Pulmonary artery endothelial cell (primary cell): ENCODE measurements at places on chromosomes 16 and 17. TPM values are rescaled to one million over a fixed set of nuclear protein-coding genes. Genes with fewer than 3 reads are reported as not detected.

SDR42E2 gene
- 0.07 TPM in 1 of 2 replicates, not detected in the other for total RNA-seq

SCGB1C2 gene
- not detected in 2 replicates for total RNA-seq

DNA sequence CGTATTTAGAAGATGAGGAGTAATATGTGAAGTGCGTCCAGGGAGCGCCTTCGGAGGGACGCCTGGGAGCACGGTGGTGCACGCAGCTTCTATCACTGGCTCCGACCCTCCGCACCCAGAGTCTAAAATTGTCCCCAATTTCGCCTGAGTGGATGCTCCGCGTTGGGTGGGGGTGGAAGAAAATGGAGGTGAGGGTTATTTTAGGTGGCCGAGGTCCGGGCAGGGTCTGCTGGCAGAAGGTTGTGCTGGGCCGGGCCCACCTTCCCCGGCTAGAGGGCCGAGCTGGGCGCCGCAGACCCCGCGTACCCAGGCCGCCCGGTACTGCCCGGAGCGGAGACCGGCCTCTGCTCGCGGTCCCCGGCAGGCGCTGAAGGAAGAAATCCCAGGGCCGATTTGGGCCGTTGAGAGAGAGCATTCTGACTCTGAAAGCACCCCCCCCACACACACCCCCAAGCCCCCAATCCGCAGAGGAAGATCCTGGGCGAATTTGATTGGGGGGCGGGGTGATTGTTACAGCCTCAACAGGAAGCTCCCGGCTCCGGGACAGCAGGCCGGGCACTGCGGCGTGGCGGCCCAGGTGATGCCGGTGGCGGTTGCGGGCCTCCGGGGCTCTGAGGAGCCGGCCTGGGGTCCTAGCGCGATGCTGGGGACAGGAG is 3.0 kb downstream of the BAHCC1 start:
- DNase-seq, result no peak

DNA sequence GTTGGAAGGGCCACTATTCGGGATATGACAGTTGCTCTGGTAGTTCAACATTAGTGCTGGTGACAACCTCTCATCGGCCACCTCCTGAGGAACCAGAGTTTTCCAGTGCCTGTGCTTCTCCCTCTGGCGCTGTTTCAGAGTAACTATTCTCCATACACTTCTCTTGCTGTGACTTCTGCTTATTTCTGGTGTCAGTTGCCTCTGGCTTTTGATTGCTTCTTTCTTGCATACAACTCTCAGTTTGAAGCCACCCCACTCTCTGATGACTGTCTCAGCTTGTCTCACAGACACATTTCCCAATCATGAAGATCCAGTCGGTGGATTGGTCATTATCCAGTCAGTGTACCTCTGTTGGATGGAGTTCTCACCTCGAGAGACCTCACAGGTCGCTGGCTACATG is 3.4 kb upstream of the TM4SF5 start:
- DNase-seq, result no peak

DNA sequence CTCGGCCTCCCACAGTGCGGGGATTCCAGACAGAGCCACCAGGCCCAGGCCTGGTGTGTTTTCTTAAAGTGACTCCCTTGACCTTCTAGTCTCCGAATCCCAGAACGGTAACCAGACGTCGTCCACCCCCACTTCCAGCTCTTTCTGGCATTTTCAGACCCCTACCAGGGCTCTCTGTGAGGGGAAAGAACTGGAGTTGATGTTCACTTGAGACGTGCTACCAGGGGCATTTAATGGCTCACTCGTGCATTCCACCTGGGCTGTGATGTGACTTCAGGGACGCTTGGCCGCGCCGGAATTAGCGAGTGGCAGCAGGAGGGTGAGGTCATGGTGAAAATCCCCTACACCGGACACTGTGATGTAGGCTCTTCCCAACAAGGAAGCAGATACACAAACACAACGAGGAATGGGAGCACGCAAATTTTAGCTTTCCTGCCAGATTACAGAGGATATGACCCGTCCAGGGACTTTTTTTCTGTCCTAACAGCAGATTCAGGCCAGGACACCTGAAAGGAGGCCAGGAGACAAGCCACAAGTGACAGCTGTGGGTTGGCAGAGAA is 1.1 kb upstream of the GNA13 start:
- DNase-seq, result no peak

GRCh38 chr17:44464037-44464436 is 39.2 kb downstream of the GPATCH8 start:
- DNase-seq, result no peak

DNA sequence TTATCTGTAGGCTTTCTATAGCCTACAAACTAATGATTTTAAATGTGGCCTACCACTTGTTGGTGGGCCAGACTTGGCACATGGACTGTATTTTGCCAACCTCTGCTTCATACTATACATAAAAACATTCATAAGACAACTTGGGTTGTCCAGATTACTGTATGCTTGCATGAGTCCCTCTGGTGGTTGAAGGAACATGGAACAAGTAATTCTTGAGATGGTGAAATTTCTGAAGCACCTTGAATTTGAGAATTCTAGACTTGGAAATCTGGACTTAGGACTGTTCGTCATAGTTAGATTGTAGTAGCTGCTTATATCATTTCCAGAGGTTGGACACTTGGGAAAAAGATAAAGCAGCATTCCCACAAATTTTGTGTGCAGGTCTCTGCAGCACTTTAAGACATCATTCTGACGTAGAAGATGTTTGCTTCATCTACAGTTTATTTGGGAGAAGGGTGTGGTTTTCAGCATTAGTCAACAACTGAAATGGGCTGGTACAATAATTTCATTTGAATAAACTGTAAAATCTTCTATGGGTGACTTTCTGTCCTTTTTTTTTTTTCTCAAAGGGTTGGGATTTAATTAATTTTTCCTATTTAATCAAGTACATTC is 31.2 kb downstream of the NFATC3 start:
- no peak for DNase-seq

- no peak for DNase-seq
Measured at GRCh38 chr17:68029512-68030215, 5.9 kb upstream of the KPNA2 start.

GRCh38 chr17:77281122-77281903 is 140.5 kb downstream of the SEC14L1 start:
- no peak for DNase-seq

- DNase-seq, result no peak
Measured at GRCh38 chr17:75614006-75614405, 19.2 kb upstream of the SMIM5 start.

DNA sequence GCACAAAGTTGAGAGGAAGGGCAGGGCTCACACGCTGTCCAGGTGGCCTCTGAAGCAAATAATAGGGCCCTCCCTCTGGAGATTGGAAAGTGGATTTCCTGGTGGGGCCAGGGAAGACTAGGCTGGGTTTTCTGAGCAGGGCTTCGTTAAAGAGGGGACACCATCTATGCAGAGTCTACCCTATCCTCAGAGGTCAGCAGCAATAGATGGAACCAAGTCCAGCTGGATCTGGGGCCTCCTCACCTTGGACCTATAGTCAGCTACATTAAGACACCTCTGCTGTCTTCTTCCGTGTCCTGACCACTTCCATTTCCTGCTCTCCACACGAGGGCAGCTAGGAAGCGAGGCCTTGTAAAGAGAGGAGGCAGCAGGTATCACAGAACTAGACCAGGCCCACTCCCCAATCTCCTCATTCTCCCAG is 14.7 kb upstream of the ST6GALNAC1 start:
- no peak for DNase-seq

DNA sequence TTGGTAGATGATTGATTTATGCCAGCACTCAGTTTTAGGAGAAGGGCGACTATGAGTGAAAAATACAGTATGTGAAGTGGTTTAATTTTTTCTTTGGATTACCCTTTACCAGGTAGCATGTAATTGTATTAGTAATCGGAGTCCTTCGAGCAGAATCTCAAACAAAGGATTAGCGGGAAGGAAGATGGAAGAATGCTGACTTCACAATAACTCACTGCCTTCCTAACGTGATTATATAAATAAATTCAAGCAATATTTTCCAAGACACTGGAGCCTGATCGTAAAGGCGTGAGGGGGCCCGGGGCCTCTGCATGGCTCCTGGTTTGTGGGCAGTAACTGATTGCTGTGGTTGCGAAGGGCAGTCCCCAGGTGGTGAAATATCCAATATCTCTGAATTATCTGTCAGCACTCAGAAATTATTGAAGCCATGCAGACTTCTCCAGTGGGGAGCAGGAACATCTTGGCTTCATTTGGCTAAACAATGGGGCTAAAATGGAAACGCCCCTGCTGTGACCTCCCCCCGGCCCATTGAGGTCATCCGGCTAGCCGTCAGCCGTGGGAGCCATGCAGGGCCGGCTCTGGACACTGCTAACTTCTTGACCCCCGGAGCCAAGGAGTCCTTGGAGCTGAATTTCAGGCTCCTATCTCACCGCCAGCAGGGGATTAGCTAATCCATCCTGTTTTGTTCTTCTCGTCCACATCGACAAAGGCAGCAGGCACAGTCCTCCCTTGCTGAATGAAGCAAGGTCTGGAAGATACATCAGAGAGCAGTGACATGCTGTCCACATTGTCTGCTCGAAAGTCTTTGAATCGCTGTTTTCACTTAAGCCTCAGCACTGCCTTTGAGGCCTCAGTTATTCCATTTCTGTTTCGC is 295.9 kb upstream of the N4BP1 start:
- DNase-seq, result no peak

DNA sequence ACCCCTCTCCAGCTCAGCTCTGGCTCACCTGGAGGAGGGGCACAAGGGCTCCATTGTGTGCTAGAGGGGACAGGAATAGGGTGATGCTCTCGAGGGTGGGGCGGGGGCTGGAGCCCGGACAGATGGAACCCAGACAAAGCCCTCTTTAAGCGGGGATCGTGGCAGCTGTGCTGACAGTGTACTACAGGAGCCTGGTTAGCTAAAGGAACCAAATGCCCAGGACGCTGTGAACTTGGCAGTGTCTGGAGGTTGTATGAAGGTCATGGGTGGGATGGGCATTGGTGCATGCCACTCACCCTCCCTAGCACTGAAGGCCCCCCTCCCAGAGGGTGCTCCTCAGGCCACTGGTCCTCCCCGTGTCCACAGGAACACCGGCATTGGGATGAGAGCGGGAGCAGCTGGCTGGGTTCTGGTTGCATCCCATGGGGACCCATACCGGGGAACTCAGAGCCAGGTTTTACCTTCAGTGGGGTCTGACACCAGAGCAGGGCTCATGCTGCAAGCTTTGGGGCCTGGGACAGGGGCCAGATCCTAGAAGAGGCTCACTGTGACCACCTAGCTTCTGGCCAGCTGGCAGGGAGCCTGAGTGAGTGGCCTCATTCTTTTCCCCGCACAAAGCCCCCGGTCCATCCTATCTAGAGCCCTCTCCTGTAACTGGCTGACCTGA is 11.9 kb downstream of the KIF19 start:
- no peak for DNase-seq

GRCh38 chr16:75106351-75107274 is 10.0 kb downstream of the LDHD start:
- no peak for DNase-seq

DNA sequence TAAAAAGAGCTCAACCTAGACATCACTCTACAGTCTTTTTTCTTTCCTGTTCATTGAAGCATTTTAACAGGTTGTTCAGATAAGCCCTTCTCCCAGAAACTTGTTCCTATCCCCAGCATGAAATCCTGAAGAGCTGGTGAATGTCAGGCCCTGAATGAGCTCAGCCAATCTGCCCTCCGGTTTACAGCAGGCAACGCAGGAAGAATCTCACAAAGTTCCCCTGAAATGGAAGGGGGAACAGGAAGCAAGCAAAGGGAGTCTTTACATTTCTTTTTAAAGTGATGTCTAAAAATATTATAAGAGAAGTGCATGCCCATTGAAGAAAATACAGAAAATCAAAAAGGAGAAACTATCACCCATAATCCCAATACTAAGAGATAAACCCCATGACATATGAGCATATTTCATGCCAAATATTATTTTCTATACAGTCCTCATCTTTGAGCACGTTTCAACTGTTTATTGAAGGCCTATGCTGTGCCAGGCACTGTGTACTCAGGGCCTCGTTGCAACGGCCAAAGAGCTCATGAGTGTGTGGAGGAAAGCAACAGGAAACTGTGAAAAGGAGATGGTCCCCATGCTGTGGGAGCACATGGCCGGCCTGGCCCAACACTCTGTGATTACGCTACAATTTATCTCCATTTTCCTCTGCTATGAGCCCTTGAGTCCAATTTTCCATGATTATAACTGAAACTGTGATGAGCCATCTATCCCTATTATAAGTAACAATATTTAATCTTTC is 5.7 kb downstream of the TK2 start:
- no peak for DNase-seq

- no peak for DNase-seq
Measured at GRCh38 chr17:68288804-68289203, 2.1 kb downstream of the SLC16A6 start.

GRCh38 chr17:76725580-76726230 is 701 bp downstream of the JMJD6 start:
- no peak for DNase-seq

GRCh38 chr17:75827308-75828075 is 16.7 kb downstream of the UNC13D start:
- DNase-seq, result peak; percentile 36
